Endothelial cell (in vitro differentiated cells): ENCODE measurements at places on chromosomes 4 and X. TPM values are rescaled to one million over a fixed set of nuclear protein-coding genes. Genes with fewer than 3 reads are reported as not detected.

DNA sequence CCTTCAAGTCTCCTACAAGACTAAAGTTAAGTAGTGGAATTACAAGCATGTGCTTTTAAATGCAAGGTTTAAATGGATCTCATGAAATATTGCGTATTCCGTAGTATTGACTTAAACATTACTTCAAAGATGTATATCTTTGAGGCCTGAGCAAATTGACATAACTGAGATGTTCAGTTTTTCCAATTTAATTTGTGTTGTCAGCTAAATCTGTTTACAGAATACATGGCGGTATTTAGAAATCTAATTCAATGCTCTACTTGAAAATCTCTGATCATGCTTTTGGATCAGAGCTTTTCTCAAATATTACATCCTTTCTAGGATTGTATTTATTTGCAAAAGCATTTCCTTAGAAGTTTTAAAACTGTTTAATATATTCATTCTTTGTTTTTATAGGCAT, 47.5 kb upstream of the PDE5A start:
- H3K27me3 ChIP-seq: no peaks in the 10 kb centered on the region
- no peak for DNase-seq
- H3K36me3 ChIP-seq: no peaks in the 10 kb centered on the region
- H3K4me1 ChIP-seq: no peaks in the 10 kb centered on the region

- no peaks in the 10 kb centered on the region for H3K4me1 ChIP-seq
- DNase-seq: no peak
- no peak overlapping the region for H3K4me3 ChIP-seq
- H3K27me3 ChIP-seq: no peaks in the 10 kb centered on the region
- H3K36me3 ChIP-seq: peaks cover 1% of the 10 kb centered on the region
- H3K27ac ChIP-seq: no peak overlapping the region
Observed at GRCh38 chr4:4913147-4913561, 53.7 kb downstream of the MSX1 start.

DNA sequence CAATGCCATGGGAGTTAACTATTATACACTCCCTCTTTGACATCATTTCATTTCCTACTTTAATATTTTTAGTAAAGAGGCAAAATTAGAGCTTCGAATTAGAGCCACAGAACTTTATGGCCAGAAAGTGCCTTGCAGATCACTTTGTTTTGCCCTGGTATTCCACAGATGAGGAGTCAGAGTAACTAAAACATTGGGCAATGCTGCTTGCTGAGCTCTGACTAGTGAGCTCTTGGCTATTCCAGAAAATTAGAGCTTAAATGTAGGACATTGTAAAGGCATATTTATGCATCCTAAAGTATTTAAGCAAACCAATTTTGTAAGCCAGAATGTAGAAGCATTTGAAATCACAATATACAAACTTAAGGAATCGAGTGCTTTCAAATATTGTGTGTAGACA, 6.3 kb upstream of the ZNF827 start:
- peaks cover 4% of the 10 kb centered on the region for H3K27me3 ChIP-seq
- no peaks in the 10 kb centered on the region for H3K4me1 ChIP-seq
- no peak overlapping the region for H3K27ac ChIP-seq
- H3K36me3 ChIP-seq: no peaks in the 10 kb centered on the region
- no peak overlapping the region for H3K4me3 ChIP-seq
- DNase-seq: no peak

DNA sequence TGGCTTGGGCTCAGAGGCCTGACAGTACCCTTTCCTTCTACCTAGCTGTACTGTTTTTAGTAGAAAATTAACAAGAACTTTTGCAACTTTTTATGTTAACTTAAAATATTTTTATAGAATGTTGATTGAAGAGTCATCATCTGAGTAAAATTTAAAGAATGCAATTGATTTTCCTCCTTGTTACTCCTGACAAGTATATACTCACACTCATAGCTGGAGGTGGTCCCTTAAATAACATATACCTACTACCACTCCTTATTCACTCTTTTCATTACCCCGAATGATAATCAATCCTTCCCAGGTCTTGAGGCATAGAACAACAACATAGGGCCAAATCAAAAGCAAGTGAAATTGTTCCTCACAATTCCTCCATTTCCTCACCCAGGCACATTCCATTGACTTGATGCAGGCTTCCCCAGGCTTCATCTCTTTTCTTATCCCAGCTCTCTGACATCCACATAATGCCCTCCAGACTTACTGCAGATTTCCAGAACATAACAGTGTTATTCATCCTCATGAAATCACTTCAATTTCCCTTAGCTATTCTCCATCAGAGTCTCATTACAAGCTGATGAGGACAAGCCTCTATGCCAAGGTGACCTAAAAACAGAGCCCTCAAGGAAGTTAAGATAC, 73.2 kb upstream of the ANXA10 start:
- peaks cover 3% of the 10 kb centered on the region for H3K27me3 ChIP-seq
- no peak for DNase-seq
- H3K27ac ChIP-seq: no peak overlapping the region
- no peaks in the 10 kb centered on the region for H3K36me3 ChIP-seq

DNA sequence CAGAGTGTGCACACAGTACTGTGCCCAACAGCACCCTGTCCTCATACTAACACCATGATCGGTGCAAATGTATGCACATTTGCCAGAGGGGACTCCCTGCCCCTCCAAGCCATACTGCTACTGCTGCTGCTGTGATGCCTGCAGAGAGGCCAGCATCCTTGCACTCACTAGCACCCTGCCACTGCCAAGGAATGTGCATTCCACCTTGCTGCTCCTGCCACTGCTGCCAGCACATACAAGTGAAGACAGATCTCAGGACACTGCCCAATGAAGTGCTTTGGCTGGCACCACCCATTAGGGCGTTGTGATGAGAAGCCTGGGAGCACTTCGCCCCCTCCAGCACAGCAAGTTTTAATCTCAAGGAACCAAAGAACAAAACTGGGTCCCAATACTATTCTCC, 146.3 kb upstream of the DMD start:
- H3K27me3 ChIP-seq: no peaks in the 10 kb centered on the region
- DNase-seq: no peak
- no peak overlapping the region for H3K27ac ChIP-seq
- no peaks in the 10 kb centered on the region for H3K4me1 ChIP-seq
- H3K4me3 ChIP-seq: no peak overlapping the region
- no peaks in the 10 kb centered on the region for H3K36me3 ChIP-seq

- H3K4me3 ChIP-seq: no peak overlapping the region
- H3K27me3 ChIP-seq: no peaks in the 10 kb centered on the region
Observed at GRCh38 chrX:76922100-76922499, 494.6 kb downstream of the MAGEE1 start.

DNA sequence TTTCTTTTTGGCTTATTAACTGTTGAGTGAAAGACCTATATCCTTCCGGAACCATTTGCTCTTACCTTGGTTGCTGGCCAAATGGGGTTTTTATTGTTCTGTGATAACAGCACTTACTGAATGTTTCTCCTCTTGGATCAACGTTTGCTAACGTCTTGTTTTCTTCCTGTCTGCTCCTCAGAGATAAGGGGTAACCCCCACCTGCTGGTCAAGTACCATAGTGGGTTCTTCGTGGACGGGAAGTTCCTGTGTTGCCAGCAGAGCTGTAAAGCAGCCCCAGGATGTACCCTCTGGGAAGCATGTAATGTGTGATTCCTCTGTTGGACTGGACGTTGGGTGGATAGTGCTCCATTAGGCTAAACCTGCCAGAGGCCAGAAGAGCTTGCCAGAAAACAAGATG, 15.3 kb downstream of the BMX start:
- no peaks in the 10 kb centered on the region for H3K27me3 ChIP-seq
- H3K36me3 ChIP-seq: no peaks in the 10 kb centered on the region
- peaks cover 21% of the 10 kb centered on the region for H3K4me1 ChIP-seq
- DNase-seq: peak; percentile 16

GRCh38 chr4:14787894-14788293, 214.4 kb upstream of the CPEB2 start:
- no peak overlapping the region for H3K4me3 ChIP-seq
- H3K27me3 ChIP-seq: peaks cover 3% of the 10 kb centered on the region
- H3K4me1 ChIP-seq: no peaks in the 10 kb centered on the region
- no peak overlapping the region for H3K27ac ChIP-seq

- no peak for DNase-seq
- peaks cover 2% of the 10 kb centered on the region for H3K27me3 ChIP-seq
- H3K36me3 ChIP-seq: peaks cover 4% of the 10 kb centered on the region
Observed at GRCh38 chr4:136643416-136643815, 888.9 kb downstream of the PCDH18 start.

- no peaks in the 10 kb centered on the region for H3K27me3 ChIP-seq
- H3K36me3 ChIP-seq: no peaks in the 10 kb centered on the region
- H3K4me3 ChIP-seq: no peak overlapping the region
- no peak overlapping the region for H3K27ac ChIP-seq
- DNase-seq: no peak
- no peaks in the 10 kb centered on the region for H3K4me1 ChIP-seq
Observed at GRCh38 chrX:24002792-24003191, 24.2 kb downstream of the KLHL15 start.

DNA sequence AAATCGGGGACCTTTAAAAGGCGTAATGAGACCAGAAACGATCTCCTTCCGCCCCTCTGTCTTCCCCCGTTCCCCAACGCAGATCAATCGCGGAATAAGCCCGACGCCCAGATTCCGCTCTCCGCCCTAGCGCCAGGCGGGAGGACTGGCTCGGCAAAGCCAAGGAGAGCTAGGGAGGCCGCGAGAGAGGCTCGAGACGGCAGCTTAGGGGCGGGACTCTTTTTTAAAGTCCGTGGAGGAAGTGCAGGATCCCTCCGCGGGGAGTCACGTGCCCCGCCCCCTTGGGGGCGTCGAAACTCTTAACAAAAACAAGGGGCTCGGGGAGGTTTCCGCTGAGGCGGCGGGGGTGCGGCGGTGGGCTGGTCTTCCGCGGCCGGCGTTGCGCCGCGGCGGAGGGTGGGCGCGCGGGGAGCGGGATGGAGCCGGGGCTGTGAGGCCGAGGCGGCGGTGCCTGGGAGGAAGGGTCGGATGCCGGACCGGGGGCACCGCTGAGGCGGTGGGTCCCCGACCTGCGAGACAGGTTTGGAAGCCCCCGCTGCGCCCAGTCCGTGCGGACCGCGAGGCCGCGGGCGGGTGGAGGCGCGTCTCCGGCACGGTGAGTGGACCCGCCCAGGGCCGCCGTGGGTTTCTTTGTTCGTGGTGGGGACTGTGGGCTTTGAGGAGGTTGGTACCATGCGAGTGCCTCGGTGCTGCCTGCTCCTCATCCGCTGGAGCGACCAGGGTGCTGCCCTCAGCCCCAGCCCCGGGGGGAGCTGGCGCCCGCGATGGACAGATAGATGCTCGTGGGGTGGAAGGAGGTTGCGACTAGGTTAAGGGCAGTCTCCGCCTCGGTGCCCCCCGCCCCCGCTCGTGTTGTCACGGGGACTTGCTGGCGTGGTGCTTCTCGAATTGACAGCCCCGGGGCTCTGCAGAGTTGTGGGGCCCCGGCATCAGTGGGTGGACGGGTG, at the start of gene CCNG2:
Gene CCNG2, plus strand, starts transcription at position 296 of the 947 bp plus-strand sequence. CDS start 1,326 bp downstream, outside the sequence.
- DNase-seq: peak; percentile 86
- H3K4me1 ChIP-seq: peaks cover 44% of the 10 kb centered on the region
- H3K36me3 ChIP-seq: peaks cover 18% of the 10 kb centered on the region
- peak within 1 kb of the TSS; percentile 100 for H3K27ac ChIP-seq

GRCh38 chrX:109533631-109534030, 3.0 kb upstream of the NXT2 start:
- no peak for DNase-seq
- no peaks in the 10 kb centered on the region for H3K36me3 ChIP-seq
- H3K27me3 ChIP-seq: peaks cover 4% of the 10 kb centered on the region
- no peak overlapping the region for H3K27ac ChIP-seq
- no peaks in the 10 kb centered on the region for H3K4me1 ChIP-seq

DNA sequence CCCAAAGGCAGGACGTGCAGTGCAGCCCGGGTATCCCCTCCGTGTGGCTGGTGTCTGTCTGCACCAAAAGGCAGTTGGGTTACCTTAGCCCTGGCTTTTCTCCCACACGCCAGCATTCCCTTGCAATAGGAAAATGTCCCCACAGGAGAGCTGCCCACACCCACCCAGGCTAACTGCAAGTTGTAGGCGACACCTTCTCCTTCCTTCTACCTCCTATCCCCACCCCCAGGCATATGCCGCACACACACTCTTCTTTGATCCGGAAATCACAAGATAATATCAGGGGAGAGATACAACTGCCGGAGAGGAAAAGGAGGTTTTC, 444 bp upstream of the APBB2 start:
- no peak for DNase-seq
- H3K27ac ChIP-seq: no peak overlapping the region
- H3K4me1 ChIP-seq: peaks cover 41% of the 10 kb centered on the region
- peaks cover 14% of the 10 kb centered on the region for H3K27me3 ChIP-seq

DNA sequence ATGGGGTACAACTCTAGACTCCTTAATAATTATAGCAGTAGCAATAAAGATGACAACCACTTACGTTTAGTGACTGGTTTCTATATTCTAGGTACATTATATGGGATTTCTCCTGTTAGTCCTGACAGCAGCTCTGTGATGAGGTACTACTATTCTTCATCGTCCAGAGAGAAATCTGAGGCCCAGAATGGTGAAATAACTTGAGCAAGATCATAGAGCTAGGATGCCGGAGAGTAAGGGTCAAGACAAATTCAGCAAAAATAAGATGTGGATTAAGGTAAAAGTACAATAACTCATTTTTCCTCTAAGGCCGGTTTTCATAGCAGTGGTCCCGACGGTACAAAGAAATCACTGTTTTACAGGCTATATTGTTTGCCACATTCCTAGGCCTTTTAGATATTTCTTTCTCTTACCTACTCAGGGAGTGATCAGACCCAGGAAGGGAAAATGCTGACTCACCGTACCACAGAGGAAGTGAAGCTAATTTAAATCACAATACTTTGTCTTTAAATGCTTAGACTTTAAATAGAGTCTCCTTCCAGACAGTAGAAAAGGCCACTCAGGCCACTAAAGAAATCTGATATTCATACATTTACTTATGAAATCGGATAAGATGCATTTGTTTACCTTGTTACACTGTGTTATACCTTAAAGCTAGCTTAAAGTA, 2023.0 kb upstream of the AGA start:
- H3K4me3 ChIP-seq: no peak overlapping the region
- peaks cover 3% of the 10 kb centered on the region for H3K4me1 ChIP-seq
- H3K36me3 ChIP-seq: no peaks in the 10 kb centered on the region
- H3K27me3 ChIP-seq: no peaks in the 10 kb centered on the region
- H3K27ac ChIP-seq: no peak overlapping the region

- H3K27me3 ChIP-seq: peaks cover 23% of the 10 kb centered on the region
- no peak for DNase-seq
- H3K4me1 ChIP-seq: no peaks in the 10 kb centered on the region
- no peak overlapping the region for H3K27ac ChIP-seq
- H3K36me3 ChIP-seq: peaks cover 24% of the 10 kb centered on the region
Observed at GRCh38 chrX:1111601-1112300, 100.7 kb downstream of the CRLF2 start.

GRCh38 chrX:151505796-151506195, 57.7 kb upstream of the PASD1 start:
- H3K27me3 ChIP-seq: no peaks in the 10 kb centered on the region
- H3K4me3 ChIP-seq: no peak overlapping the region
- peak; percentile 36 for DNase-seq
- H3K27ac ChIP-seq: no peak overlapping the region

The OTUD5 gene
- total RNA-seq: 48.8 TPM

The IRS4 gene
- 1.8 TPM for total RNA-seq

The PITX2 gene
- total RNA-seq: 11.9 TPM

The DRD5 gene
- total RNA-seq: not detected

The PNMA5 gene
- total RNA-seq: not detected
